AG04449 (cell line): ENCODE measurements at places on chromosomes 3 and 15.

- DNase-seq = no peak
Measured at GRCh38 chr3:114595522-114596028, 301.7 kb downstream of the TIGIT start.

GRCh38 chr3:12560505-12561190, 3.8 kb downstream of the MKRN2 start:
- DNase-seq = no peak

DNA sequence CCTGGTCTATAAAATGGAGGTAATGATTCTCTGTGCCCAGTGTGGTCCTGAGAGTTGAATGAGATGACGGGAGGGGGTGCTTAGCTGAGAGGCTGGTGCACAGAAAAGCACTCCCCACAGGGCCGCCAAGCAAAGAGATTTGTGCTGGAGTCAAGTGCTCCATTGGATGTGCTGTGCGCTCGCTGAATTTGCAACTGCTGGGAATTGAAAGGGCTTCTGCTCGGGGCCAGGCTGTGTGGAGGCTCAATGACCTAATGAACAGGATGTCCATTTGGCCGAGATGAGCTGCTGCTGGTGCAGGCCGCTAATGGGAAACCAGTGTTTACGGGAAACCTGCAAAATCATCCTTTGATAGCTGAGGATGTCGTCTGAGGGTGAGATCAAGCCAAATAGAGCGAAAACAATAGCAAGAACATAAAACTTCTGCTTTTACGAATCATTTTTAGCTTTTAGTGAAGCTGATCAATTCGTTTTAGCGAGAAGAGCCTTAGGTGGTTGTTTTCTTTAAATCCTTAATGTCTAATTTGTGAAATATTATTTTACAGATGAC, 211.7 kb downstream of the GABRG3 start:
- no peak for DNase-seq

DNA sequence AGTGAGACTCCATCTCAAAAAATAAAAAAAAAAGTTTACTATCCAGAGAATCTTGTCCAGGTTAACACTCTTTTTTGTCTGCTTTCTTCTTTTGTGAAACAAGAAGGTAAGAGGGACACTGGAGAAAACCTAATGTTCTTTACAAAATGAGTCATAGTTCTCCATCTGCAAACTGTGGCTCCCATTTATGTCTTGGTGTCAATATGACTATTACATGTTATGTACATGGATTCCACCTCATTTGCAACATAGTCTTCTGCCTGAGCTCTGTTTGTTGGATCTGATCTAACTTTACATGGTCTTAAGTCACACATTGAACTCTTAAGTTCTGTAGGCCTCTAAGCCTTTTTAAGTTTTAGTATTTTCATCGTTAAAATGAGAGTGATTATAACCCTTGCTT, 421.2 kb upstream of the TPRG1 start:
- no peak for DNase-seq

DNA sequence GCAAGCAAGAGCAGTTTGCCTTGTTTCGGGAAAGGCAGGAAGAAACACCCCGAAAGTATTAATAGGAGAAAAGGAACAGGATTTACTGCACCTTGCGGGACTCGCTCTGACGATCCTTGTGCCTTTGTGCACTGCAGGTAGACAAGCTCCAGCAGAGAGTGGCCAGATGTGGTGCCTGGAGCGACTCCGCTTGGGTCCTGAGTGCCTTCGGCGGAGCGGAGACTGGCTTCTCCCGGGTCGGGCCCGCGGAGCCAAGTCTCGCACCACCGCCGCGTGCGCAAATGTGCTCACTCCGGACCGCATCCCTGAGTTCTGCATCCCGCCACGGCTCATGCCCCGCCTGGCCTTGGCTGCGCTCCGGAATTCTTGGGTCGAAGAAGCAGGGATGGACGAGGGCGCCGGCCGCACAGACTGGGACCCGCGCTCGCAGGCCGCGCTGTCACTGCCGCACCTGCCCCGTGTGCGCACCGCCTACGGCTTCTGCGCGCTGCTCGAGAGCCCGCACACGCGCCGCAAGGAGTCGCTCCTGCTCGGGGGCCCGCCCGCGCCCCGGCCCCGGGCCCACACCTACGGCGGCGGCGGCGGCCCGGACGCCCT, 769 bp downstream of the C2CD4A start:
- no peak for DNase-seq

DNA sequence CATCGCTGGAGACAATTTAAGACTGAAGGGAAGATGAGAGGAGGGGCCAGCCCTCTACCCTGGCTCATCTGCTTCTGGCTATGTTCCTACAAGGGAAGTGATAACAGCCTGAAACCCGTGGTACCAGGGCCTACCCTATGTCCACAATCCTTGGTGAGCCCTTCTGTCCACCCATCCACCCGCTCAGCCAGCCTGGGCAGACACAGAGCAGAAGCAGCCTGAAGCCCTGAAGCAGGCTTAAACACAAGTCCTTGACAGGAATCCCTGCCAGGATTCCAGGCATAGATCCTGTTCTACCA, 15.4 kb downstream of the CLK3 start:
- no peak for DNase-seq
